ENCODE measurements at places on chromosomes 2 and 18.

DNA sequence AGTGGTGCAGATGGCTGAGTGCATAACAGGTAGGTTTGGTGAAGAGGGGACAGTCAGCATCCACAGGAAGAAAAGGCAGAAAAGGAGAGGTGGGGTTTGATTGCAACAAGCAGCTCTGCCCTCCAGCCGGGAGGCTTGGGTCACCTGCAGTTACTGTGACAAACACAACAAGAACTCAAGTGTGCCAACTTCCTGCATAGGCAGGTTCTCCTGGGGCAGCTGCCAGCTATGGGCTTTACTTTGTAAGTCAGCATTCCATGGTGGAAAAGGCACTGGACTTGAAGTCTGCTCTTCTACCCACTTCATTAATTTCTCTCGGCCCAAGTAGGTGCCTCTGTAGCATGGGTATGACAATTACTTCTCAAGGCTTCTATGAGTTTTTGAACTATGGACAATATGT, 98.9 kb downstream of the MYT1L start:
- no peak for DNase-seq

GRCh38 chr2:219126555-219126954, 34.1 kb downstream of the NHEJ1 start:
- no peak for DNase-seq

DNA sequence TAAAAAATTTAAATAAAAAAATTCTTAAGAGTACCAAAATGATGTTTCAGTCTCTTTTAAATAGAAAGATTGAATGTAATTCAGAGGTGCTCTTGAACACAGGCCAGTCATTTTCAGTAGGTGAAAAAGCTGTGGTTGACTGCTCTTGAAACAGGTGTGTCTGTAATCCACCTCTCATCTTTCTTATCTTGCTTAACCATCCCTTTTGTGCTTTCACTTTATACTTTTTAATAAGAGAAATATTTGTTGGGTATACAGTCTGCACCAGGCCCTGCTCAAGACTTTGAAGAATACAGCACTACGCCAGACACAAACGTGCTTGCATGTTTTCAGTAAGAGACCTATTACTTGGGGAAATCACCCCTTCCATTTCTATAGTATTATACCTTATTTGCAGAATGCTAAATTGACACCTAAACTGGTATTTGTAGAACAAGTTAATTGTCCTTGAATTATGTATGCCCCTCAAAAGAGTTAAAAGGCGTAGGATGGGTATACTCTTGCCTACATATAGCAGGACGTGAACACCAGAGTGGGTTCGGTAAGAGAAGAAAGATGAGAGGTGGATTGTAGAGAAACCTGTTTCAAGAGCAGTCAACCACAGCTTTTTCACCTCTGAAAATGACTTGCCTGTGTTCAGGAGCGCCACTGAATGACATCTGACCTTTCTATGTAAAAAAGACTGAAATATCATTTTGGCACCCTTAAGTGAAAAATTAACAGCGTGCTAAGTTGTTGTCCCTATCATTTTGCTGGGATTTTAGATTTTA, 4.0 kb upstream of the RTN4 start:
- no peak for DNase-seq

GRCh38 chr2:150293771-150294170, 193.7 kb downstream of the RND3 start:
- DNase-seq: no peak

DNA sequence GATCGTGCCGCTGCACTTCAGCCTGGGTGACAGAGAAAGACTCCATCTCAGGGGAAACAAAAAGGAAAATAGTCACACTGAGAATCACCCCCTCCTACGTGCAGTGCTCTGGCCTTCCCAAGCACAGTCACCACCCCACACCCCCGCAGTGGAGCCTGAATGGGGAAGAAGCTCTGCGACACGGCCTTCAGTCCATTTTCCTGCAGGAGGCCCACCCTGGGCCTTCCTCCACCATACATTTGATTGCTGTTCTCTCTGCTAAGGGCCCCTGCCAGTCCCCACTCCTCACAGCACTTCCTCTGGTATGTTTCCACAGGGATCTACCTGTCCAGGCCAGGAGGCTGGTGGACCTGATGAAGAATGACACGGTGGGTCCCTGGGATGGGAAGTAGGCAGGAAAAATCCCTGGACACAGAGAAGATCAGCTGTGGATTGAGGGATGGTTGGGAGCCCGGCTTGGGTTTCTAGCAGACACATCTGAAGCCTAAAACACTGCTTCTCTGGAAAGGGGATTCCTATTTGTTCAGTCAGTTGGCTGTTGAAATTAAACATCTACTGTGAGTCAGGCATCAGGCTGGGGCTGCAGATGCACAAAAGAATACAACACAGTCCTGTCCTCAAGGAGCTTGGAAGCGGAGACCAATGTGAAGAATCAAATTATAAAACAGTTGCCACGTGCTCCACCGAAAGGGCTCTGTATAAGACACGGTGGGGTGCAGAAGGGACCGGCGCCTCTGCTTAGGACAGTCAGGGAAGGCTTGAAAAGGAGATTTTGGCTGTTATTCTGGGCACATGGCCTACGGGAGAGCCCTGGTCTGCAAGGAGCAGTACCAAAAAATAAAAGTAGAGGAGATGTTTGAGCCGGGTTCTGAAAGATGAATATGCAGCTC, 82.2 kb downstream of the PLB1 start:
- DNase-seq: no peak

DNA sequence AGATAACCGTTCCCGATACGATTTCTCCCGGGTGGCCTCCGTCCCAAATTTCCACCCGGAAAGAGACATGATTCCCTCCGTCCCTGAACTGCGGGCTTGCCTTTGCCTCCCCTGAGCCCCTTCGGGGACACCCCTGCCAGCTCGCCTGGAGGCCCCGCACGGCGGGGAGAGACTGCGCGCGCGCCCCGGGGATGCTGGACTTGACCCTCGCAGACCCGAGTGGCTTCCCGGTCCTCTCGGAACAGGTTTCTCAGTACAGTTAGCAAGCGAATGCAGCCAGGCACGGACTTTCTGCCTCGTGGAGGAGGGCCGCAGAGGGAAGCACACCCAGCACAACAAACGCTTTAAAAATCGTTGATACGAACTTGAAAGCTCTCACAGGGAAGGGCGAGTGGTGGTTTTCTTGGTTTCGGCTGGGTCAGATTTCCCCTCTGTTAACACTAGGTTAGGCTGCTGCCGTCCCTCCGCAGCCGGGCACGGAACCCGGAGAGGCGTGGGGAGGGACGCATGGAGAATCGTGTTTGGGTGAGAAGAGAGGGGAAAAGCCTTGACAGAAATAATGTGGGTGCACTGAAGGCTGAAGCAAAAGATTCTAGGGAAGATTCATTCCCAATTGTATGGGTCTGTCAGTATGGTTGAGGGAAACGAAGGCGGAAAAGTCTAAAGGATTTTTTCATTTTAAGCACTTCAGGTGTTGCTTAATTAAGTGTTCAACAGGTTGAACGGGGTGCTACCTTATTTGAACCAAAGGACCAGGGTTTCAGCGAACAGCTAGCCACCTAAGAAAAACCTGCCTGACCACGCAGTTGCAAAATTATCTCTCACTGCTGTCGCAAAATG, 916 bp downstream of the TNFRSF11A start:
- DNase-seq: no peak

Measured in stimulated activated CD8-positive, alpha-beta memory T cell treated with anti-CD3 and anti-CD28 coated beads, Interleukin-7, amount 100 ng/mL, for 1 hour (primary cell).